ENCODE measurements at places on chromosomes 5 and 9. TPM values are rescaled to one million over a fixed set of nuclear protein-coding genes. Genes with fewer than 3 reads are reported as not detected.

The PDZD2 gene
- 0.05 TPM for total RNA-seq

The IL3 gene
- 138 TPM for total RNA-seq

GRCh38 chr9:118230329-118230728, 526.1 kb downstream of the TLR4 start:
- no peak for DNase-seq

- DNase-seq: no peak
Observed at GRCh38 chr5:124537107-124537506, 209.3 kb downstream of the ZNF608 start.

GRCh38 chr5:132372127-132372526, 2.6 kb downstream of the SLC22A5 start:
- no peak for DNase-seq

DNA sequence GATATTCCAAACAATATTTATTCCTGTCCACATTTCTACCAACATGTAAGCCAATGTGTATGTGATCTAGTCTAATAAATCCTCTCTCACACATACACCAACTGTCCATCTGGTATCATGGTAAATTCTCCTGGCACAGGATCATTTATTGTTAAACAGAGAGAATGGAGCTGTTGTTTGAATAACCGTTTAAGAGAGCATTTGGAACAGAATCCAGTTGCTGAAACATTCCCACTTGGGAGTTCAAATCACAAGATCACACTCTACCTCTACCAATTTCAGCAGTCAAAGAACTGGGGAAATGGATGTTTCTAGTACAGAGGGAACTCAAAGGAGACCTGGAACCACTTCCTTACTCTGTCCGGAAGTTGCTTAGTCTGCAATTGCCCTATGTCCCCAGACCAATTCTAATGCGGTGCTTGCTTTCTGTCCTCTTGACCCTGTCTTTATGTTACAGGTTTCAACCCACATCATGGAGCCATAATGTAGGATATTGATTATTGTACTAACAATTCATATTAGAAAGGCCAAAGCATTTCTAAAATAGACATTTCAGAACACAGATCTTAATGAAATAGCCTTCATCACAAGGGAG, 488.4 kb downstream of the SEMA5A start:
- DNase-seq: no peak

The TJP2 gene
- total RNA-seq: 5.8 TPM

- DNase-seq: no peak
Observed at GRCh38 chr5:110917161-110917875, 154.2 kb upstream of the TSLP start.

GRCh38 chr9:69046723-69047122, 11.2 kb downstream of the FXN start:
- DNase-seq: no peak

DNA sequence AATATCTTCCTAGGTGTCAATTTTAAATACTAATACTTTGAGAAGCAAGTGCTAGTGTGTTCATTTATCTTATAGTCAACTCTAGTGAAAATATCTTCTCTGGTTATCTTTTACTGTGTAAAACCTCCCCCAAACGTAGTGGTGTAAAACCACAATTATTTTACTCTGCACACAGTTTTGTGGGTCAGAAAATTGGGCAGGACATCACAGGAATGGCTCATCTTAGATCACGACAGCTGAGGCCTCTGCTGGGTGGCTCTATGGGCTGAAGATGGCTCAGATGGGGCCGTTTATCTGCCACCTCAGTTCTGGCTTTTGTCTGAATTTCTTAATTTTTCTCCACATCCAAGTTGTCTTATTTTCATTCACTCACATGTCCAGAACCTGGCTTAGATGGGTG, 457.2 kb upstream of the ACTBL2 start:
- no peak for DNase-seq

The DBH gene
- total RNA-seq: not detected

Measured in activated T-cell treated with anti-CD3 and anti-CD28 coated beads, Interleukin-2, amount 50 U/mL, for 4 hours (primary cell).